ENCODE measurements at places on chromosomes 3 and 15.

DNA sequence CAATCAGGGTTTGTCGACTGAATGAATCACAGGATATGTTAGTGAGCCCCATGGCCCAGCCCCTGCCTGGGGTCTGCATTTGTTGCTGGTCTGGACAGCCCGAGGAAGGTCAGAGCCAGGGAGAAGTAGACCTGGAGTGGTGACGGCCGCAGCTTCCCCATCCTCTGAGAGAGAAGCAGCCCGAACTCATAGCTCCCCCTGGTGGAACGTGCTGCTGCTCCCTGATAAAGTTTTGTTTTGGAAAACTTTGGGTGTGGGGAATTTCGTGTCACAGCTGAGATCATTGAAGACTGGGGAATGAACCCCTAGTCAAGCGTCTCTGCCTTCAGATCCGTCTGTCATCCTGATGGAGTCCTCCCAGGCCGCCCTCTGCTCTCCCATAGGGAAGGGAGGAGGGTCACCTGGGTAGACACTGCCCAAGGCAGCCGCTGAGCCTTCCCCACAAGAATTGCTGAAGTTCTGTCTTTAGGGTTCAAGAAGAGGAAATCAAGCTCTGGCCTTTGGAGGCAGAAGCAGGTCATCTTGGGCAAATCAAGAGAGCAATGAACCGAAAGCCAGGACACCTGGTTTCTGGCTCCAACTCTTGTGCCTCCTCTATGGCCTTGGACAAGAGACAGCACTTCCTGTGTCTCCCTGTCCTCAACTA lies 60.5 kb downstream of the GLDN start:
- DNase-seq, result peak; percentile 32

GRCh38 chr3:8482960-8483665 lies 18.5 kb upstream of the LMCD1 start:
- DNase-seq, result peak; percentile 90

DNA sequence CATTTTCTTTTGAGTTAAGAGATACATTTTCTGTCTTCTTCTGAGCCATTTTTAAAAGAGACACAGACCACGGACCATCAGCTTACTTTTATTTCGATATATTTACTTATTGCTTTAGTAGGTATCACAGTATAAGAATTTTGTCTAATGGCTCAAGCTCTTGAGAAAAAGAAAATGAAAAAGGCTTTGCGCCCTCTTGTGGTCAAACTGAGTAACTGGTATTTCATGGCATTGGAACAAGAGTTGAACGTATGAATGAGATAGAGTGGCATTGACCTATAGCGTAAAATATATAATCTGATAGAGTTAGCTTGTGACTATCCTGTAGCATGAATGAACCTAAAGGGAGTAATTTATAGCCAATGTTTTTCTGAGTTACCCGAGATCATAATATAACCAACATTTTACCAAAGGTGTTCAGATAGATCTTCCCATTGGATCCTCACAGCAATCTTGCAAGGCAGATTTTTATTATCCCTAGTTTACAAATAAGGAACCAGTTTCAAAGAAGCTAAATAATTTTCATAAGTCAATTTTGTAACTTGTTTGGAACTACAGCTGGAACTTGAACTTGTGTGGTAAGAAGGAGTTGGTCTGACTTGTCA lies 154.6 kb downstream of the POLR2M start:
- DNase-seq, result peak; percentile 53

DNA sequence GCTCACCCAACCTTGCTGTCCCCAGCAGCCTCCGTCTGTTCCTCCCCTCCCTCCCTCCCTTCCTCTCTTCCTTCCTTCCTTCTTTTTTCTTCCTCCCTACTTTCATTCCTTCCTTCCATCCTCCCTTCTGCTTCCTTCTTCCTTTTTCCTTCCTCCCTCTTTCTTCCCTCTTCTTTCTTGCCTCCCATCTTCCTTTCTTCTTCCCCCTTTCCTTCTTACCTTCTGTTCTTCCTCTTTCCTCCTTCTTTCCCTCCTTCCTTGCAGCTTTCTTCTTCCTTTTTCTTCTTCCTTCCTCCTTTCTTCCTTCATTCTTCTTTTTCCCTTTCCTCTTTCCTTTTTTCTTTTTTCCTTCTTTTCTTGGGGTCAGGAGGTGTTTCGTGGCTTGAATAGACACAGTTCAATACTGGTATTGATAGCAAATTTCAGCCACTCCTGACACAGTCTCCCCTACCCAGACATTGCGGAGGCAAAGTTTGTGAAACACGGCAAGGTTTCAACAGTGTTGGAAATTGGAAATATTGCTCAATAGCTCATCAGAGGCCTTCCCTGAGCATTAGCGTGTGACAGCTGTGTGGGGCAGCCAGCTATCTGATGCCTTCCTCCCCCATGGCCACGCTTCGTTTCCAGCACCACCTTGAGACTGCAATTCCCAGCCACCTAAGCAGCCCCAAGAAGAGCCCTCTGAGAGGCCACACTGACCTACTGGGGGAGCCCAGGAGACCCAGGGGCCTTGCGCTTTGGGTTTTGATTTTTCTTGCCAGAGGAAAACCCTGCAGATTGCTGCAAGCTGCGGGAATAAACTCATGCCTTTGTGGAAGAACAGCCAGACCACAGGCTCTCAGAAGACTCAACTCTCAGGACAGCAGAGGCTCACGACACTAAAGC lies 82.2 kb downstream of the KLF15 start:
- DNase-seq, result no peak

- no peak for DNase-seq
Measured at GRCh38 chr3:72543246-72543645, 305.0 kb downstream of the SHQ1 start.

DNA sequence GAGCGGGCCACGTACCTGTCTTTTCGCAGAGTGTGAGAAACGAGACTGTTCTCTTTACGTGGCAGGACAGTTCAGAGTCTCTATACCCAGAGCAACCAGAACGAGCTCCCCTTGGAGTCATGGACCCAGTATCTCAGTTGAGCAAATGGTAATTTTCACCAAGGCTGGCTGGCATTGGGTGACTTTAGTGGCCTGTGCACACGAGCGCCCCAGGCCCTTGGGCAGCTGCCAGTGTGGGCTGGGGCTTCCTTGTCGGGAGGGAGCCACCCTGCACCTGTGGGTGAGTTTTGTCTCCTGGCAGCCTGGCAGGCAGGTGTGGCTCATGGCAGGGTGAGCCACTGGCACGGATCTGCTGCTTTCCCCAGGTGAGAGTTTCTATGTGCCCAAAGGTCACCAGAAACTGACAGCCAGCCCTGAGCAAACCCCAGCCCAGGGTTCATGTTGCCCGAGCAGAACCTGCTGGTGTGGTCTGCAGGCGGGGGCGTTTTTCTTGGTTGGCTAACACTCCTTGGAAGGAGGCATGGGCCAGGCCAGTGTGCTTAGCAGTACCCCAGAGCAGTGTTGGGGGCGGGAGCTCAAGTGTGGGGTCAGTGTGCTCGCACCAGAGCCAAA lies 135.0 kb downstream of the TJP1 start:
- no peak for DNase-seq

DNA sequence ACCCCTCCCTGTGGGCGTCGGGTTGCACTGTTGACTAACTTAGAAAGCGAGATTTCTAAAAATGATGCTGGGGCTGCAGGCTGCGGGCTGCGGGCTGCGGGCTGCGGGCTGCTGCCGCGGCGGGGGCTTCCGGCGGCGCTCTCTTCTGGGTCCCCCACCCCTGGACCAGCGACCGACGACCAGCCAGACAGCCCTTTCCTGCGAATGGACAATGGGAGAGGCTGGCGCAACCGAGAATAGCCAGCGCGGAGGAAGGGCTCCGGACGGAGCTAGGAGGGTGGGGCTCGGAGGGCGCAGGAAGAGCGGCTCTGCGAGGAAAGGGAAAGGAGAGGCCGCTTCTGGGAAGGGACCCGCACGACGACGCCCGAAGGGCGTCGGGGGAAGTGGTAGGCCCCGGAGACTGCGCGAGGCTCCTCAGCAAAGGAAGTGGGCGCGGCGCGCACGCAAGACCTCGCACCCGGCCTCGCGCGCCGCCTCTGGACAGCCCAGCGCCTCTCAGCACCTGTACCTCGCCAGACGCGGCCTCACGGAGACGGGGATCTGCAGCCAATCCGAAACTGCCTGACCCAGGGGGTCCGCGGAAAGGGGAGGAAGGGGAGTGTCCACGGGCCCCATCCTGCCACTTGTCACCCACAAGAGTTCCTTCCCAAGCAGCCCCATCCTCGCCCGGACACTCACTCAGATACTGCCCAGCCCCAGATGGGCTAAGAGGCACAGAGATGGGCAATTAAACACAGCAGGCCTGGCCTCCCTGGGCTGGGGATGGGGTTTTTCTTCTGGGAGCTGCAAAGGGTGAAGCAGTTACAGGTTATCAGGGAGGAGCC lies 70.7 kb downstream of the SLC12A8 start:
- DNase-seq, result no peak

GRCh38 chr3:187966636-187967406 lies 187.1 kb upstream of the LPP start:
- DNase-seq, result no peak

- DNase-seq, result no peak
Measured at GRCh38 chr3:44076221-44076829, 165.4 kb upstream of the TOPAZ1 start.

GRCh38 chr3:127167315-127168043 lies 25.5 kb upstream of the PRR23E start:
- no peak for DNase-seq

DNA sequence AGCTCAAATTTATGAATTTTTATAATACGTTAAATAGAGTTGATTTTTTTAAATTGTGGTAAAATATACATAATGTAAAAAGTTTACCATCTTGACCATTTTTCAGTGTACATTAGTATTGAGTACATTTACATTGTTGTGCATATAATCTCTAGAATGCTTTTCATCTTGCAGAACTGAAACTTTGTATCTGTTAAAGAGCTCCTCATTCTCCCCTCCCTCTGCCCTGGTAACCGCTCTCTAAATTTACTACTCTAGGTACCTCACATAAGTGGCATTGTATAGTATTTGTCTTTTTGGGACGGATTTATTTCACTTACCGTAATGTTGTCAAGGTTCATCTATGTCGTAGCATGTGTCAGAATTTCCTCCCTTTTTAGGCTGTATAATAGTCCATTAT lies 13.6 kb downstream of the TBC1D23 start:
- no peak for DNase-seq

- DNase-seq, result no peak
Measured at GRCh38 chr3:190505381-190506003, 8.4 kb upstream of the IL1RAP start.

DNA sequence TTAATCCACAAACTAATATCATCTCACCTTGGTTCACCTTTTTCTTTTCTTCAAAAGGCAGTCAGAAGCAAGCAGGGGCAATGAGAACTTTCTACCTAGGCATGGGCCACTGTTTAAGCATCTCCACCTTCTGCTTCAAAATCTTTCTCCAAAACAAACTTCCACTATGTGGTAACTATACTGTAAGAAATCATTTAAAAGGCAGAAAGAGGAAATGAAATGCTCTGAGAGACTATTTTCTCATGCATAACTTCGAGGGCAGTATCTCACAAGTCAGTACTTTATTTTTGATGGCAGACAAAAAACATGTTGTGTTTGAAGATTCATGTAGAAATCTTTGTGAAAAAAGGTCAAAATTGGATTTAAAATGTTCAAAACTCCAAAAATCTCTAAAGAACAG lies 419.7 kb downstream of the ZBTB20 start:
- DNase-seq, result no peak

DNA sequence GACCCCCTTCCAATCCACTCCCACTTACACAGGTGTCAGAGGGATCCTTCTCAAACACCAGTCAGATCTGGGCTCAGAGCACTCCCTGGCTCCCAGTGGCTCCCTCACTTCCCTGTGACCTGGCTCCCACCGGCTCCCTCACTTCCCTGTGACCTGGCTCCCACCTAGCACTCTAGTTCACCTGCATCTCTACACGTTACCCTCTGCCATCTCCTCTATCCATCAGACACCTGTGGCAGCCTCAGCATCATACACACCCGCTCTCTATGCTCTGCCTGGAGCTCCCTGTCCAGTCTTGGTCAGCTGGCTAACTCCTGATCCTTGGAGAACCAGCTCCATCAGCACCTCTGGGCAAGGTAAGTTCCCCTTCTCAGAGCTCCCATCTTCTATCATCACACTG lies 5.6 kb downstream of the RPP25 start:
- DNase-seq, result no peak

GRCh38 chr15:80966431-80967197 lies 23.0 kb downstream of the MESD start:
- DNase-seq, result no peak

- no peak for DNase-seq
Measured at GRCh38 chr3:135362889-135363288, 567.8 kb downstream of the EPHB1 start.

- no peak for DNase-seq
Measured at GRCh38 chr3:5411786-5412185, 224.3 kb downstream of the EDEM1 start.

DNA sequence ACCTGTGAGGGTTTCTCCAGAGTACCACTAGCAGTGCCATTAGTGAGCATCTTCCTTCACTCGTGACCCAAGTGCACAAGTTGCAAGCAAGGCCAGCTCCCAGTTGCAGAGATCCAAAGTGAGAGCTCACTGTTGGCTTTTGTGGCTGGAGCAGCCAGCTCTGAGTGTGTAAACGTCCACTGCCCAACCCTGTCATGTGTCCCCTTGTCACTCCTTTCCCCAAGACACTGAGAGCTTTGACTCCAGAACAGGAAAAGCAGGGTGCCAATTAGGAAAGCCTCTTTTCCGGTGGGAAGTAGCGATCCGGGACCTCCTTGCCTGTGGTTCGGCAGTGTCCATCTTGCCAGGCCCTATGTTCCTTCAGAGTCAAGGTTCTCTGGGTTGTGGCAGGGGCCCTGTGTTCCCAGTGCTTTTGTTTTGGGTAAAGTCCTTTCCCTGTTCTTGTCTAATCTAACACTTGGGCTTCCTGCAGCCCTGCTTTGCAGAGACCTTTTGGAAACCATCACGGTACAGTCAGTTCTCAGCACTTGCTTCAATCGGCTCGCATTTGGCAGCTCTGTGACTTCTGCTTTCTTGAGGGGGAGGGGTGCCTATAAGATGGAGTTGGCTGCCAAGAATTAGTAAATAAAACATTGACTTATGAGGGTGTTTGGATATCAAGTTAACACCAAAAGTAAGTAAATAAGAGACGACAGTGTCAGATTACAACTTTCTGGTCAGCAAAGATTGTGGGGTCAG lies 90.5 kb downstream of the DNASE1L3 start:
- no peak for DNase-seq

All from HCEC 1CT (cell line).